Testis (tissue), 5 donors: ENCODE measurements at places on chromosomes 3 and 15.

GRCh38 chr15:66855041-66855440 lies 153.0 kb downstream of the SMAD6 start:
- no peak for DNase-seq

- DNase-seq, result no peak
Measured at GRCh38 chr3:99839613-99840012, 22.0 kb downstream of the CMSS1 start.

- DNase-seq, result no peak
Measured at GRCh38 chr15:60548101-60548500, 69.2 kb upstream of the ICE2 start.

DNA sequence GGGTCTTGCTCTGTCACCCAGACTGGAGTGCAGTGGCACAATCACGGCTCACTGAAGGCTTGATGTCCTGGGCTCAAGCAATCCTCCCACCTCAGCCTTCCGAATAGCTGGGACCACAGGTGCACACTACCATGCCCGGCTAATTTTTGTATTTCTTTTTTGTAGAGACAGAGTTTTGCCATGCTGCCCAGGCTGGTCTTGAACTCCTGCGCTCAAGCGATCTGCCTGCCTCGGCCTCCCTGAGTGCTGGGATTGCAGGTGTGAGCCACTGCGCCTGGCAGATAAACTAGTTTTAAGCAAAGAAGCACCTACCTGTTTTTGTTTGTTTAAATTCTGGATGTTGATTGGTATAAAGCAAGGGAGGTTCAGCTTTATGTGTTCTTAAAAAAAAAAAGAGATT lies 170.6 kb upstream of the GOLIM4 start:
- DNase-seq, result no peak

DNA sequence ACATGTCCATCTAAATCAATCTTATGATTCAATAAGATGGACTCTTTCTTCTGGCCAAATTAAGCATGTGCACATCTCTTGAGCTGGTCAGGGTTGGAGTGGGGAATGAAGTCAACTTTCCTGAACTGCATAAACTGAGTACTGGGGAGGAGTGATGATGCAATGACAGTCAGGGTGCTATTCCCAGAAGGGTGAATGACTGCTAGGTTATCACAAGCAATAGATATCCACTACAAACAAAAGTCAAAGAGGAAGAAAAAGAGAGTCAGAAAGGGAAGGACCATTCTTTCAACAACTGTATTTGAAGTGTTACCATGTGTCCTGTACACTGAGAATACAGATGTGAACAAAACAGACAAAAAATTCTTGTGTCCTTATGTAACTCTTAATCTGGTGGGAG lies 70.0 kb downstream of the ALCAM start:
- DNase-seq, result no peak

DNA sequence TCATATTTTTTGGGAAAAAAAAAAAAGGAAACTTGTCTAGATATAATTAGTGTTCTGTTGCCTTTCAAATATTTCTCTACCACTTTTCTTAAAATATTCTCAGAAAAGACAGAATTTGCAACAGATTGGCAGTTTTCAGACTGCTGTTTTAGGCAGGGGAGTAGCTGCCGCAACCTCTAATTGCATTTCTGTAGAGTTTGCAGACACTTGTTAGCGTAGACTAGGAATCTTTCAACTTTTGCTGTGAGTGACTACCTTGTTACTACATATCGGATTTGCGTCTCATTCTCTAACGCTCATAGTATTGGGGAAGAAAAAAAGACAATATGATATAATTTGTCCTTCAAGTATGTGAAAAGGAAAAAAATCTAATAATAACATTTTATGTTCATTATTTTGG lies 10.7 kb downstream of the TGFBR2 start:
- no peak for DNase-seq

GRCh38 chr15:78004222-78004727 lies 73.2 kb downstream of the TBC1D2B start:
- DNase-seq, result no peak

GRCh38 chr3:147521646-147522045 lies 112.5 kb downstream of the ZIC1 start:
- DNase-seq, result no peak

DNA sequence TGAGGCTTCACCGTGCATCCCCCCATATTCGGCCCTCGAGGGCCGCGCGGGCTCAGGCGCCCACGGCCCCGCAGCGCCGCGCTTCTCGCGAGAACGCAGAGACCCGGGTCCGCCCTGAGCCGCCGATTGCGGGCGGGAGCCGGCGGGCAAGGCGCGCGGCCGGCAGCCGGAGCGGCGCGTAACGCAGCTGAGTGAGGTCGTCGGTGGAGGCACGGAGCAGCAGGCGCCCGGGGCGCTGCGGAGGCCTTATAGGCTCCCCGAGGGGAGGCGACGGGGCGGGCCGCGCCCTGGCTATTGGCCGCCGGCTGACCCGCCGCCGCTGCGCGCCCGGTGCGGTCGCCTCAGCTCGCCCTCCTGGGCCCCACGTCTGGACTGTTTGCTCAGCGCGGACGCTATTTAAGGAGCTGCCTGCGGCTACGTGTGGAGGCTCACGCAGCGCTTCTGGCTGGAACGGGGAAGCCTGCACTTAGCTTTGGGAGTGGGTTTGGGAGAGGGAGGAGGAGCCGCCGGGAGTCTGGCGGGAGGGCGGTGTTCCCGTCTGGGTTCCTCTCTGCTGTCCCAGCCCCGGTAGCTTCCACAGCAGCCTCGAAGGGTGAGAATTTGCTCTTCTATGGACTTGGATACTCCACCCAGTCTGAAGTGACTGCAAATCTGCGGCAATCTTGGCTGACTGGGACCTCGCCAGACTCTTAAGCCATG lies at the start of gene PLOD2:
PLOD2 (minus strand) TSS at position 221 of the 699 bp plus-strand sequence; CDS start at position 26, 195 bp downstream.
- peak; percentile 69 for DNase-seq

GRCh38 chr3:133273346-133273745 lies 126.5 kb upstream of the BFSP2 start:
- no peak for DNase-seq

- DNase-seq, result no peak
Measured at GRCh38 chr3:50840983-50841489, 166.3 kb downstream of the DOCK3 start.

DNA sequence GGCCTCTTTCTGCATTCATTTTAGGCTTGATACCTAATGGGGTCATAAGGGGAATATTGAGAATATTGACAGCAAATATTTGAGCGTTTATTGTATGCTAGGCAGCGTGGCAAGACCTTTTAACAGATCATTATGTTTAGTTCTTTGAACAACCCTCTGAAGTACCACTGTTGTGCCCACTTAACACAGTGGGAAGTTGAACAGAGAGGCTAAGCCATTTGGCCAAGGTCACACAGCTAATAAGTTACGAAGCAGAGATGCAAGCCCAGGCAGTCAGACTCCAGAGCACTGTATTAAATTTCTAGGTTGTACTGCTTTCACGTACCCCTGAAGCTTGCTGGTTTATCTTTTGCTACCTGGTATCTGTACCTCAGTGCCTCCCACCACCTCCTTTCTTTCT lies 1.1 kb downstream of the RAB7A start:
- DNase-seq, result no peak

DNA sequence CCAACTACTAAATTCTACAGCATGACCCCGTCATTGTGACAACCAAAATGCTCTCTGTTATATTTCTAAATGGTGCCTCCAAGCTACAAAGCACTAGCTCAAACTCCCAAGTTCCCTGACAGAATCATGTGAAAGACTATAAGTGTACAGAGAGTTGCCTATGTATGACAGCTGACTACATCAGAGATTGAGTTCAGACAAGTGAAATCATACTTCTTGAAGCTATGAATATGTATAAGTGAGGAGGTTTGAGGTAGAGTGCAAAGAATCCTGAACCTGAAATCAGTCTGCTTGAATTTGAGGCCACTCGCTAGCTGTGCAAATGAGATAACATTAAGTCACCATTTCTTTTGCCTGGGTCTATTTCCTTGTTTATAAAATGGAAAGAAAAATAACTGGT lies 63.9 kb upstream of the TP63 start:
- no peak for DNase-seq

GRCh38 chr3:188662795-188663194 lies 508.8 kb downstream of the LPP start:
- no peak for DNase-seq

DNA sequence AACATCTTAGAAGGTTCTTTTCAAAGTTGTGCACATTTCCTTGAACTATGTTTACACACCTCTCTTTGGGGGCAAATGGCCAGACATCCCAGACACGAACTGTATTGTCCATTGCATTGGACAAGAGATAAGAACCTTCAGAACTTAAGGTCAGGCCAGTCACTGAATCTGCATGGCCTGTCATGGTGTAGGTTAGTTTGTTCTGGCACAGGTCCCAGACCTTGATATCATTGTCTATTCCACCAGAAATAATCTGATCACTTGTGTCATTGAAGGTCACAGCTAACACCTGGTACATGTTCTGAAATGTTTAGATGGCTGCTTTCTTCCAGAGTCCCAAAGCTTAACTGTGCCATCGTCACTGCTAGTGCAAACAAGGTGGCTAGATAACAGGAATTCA lies 55.7 kb downstream of the KCNAB1 start:
- DNase-seq, result no peak

- no peak for DNase-seq
Measured at GRCh38 chr3:115380883-115381572, 233.9 kb upstream of the ZBTB20 start.

DNA sequence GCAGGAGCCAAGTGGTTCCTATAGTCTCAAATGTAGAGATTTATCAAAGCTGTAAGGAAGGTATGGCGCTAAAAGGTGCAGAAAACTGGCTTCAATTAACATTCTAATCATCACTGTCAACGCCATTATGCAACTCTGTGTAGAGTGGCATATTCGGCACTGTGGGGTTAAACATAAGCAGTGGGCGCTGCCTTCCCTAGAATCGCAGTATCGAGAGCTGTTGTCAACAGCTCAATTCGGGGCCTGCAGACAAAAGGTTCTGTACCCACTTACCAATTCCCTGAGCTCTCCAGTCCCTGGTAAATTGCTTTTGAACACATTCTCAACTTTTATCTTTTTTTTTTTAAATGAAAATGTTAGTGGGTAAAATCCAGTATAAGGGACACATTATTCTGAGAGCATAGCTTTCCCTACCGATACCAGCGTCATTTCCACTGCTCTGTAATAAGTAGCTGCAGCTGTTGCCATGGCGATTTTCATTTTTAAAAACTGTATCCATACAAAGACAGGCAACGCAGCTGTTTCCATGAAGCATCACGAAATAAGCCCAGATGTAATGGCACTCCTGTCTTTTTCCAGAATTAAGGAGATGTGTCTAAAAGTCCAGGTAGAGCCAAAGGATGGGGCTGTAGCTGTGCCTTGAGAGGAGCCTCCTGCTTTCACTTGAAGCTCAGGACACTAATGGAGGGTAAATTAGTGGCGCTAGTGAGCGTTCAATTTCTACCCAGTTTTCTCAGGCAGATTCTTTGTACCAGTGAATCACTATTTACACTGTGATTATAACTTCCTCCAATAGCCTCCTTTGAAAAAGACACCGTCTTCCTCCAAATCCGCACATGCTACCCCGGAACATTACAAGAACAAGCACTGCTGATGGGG lies 250.3 kb downstream of the SLC9A9 start:
- DNase-seq, result no peak

- no peak for DNase-seq
Measured at GRCh38 chr3:76096836-76097588, 311.7 kb upstream of the ZNF717 start.

DNA sequence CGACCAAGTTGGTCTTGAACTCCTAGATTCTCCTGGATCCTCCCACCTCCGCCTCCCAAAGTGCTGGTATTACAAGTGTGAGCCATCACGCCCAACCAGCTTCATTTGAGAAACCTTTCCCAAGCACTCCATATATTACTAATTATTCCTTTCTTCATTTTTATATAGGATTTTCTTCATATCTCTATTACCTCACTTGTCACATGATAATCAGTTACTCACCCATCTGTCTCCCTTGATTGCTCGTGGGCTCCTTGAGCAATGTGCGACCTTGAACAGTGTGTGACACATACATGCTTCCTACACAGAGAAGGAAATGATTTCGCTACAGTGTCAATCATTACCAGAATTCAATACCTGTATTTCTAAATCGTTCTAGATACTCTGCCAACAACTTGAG lies 110.7 kb upstream of the C2CD4B start:
- no peak for DNase-seq

DNA sequence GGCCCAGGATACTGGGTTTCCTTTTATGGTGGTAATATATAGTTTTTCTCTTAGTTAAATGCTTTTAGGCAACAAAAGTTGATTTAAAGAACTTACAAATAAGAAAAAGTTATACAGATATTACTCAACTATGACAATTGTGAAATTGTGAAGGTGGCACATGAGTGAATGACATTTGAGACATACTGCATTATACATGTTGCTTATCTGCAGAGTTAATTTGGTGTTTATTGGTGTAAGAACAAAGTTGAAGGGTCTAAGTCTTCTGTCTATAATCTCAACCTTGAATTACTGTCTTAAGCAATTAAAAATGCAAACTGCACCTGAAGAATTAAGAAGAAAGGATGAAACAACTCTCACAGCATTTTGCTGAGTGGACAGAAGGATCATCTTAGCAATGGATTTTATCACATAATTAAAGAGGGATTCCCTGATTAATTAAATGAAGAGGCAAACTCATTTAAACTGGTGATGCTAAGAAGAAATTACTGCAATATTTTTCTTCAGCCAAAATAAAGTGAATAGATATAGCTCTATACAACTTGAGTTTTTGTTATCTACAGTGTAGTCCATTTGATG lies 298.9 kb upstream of the TGFBR2 start:
- DNase-seq, result no peak

GRCh38 chr3:86244905-86245304 lies 746.0 kb downstream of the VGLL3 start:
- DNase-seq, result no peak

DNA sequence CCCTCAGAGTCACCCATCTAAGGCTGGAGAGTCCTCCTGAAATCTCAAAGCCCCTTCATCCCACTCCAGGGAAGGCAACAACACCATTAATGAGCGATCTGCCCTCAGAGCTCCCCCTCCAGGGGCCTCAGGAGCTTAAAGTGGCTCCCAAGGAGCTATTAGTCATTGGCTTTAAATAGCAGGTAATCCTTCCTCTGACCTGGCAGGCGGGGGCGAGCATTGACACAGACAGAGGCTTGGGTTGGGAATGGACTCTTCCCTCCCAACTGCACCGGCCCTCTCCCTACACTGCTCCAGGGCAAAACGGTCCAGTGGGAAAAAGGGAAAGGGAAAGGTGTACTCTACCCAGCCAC lies 1.4 kb downstream of the MFGE8 start:
- DNase-seq, result no peak

DNA sequence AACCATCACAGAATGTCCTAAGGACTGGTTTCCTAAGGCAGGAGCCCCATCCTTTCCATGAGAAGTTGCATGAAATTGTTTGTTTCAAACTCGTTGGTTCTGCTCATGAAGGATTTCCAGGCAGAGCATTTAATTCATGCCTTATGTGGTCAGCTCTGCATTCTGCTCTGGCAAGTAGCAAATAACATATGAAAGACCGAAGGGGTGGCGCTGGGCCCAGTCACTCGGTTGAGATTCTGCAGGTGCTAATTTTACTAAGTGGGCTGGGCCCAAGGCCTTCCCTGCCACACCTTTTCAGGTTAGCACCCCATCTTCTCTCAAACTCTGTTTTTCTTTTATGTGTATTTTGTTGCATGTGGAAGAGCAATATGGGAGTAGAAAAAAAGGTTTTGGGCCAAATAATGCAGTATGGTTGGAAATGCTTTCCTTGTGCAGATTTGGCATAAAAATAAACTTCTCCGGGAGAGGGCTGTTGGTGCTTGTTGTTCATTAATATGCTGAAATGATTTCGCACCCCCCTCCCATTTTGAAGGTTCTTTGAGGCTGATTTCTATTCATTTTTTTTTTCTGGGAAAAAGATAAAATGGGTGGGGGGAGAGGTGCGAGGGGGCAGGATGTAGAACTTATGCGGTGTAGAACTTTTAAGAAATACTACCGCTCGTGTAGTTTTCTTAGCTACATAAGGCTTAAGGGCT lies 182.9 kb upstream of the FEZF2 start:
- DNase-seq, result no peak

- DNase-seq, result no peak
Measured at GRCh38 chr3:175919133-175919532, 1060.0 kb downstream of the NAALADL2 start.
